Hematopoietic multipotent progenitor cell treated with erythropoietin and hydrocortisone succinate and interleukin-3 and kit ligand, for 6 days (in vitro differentiated cells): ENCODE measurements at places on chromosomes 12 and 14.

- DNase-seq: peak; percentile 55
These were observed 45.7 kb downstream of the TEAD4 start for GRCh38 chr12:3004655-3005565.

DNA sequence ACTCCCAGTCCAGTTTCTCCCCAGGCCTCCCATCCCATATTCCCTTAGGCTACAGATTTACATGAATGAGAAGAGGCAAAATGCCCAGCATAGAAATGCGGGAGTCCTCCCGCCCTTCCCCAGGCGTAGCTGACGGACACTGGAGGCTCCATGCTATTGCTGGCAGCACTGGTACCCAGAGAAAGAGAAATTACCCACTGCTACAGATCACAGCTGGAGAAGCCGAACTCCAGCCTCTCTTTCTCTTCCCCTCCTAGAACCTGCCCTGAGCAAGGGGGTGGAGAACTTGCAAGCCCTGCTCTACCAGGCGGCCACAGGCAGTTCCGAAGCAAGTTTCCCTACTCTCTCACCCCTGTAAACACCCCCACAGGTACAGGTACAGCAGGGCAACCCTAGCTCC is 3.6 kb downstream of the LTBR start:
- no peak for DNase-seq

- no peak for DNase-seq
These were observed 106.5 kb downstream of the ADCK1 start for GRCh38 chr14:77906446-77906845.

DNA sequence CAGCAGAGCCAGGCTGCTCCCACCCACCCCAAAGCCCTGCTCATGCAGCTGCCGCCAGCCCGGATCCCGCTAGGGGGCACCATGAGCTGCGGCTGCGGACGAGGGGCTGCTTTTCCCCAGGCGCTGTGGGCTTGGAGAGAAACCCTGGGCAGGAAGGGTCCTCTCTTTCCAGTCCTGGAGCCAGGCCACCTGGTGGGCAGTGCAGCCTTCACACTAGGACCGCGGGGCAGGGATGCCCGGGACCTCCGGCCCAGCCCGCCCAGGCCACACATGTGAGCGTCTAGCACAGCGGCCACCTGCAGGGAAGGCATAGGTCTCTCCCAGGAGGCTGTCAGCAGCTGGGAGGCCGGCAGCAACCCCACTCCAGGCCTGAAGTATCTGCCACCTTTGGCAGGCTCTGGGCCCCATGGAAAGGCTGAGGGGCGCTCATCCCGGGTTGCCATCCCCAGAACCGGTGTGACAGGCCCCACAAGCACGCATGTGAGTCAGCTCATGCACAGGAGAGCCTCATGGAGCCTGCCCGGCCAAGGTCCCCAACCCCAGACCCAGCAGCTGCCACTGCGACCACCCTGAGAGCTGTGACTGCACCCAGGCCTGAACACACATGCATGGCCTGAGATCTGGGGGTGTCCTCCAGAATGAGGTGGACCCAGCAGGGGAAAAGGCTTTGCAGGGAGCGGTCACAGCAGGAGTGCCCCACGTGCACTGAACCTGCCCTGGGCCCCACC is 280.0 kb upstream of the RTL1 start:
- no peak for DNase-seq

- no peak for DNase-seq
These were observed 50.1 kb downstream of the RASSF3 start for GRCh38 chr12:64660237-64661018.

DNA sequence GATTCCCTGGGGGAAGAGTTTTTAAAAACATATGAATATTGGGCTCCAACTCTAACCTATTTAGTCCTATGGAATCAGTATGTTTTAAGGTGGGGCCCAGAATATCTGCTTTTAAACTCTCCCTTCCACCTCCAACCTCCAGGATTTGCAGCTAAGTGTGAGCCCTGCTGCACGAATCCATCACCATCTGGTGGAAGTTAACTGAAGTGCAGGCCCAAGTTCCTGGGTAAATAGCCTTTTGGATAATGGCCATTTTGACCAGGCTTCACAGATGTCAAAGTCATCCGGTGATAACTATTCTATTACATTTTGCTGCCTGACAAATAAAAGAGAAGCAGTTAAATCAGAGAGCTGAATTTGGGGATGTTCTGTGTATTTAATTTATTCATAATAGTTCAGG is 58.1 kb upstream of the RMST start:
- DNase-seq: peak; percentile 61

GRCh38 chr12:94954029-94954685 is 49.3 kb downstream of the NDUFA12 start:
- DNase-seq: peak; percentile 90

- DNase-seq: no peak
These were observed 7.5 kb upstream of the PAX9 start for GRCh38 chr14:36653962-36654793.

DNA sequence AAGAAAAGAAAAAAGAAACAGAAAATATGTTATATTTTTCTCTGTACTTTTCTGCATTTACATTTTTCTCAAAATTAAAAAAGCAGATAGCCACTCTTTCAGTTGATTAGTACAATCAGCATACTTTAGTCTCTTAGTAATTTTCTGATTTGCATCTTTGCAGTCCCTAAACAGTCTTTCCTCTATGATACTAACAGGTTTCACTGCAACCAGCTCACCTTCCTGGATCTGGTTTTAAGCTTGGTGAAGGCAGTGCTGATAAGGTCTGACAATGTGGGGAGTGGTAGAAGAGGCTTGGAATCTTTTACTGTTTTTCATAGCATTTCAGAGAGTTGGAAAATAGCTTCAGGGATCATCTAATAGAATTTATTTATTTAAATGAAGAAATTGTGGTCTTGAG is 457.6 kb downstream of the ZFP36L1 start:
- no peak for DNase-seq

DNA sequence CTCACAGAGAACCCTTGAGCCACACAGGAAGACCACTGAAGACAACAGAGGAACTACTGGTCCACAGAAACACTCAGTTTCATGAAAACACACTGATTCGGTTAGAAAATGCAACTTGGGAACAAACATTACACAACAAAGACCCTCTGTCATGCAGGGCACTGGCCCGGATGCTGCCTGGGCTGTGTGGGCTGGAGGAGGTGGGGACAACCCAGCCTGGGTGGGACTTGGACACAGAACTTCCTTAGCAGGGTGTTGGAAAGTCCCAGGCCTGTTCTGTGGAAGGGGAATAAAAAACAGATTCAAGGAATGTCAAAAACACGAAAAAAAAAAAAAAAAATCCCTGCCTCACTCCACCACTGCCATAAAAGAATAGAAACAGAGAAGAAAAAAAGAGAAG is 181.0 kb downstream of the MON2 start:
- DNase-seq: no peak

GRCh38 chr12:66280561-66280960 is 21.7 kb upstream of the HELB start:
- DNase-seq: no peak

DNA sequence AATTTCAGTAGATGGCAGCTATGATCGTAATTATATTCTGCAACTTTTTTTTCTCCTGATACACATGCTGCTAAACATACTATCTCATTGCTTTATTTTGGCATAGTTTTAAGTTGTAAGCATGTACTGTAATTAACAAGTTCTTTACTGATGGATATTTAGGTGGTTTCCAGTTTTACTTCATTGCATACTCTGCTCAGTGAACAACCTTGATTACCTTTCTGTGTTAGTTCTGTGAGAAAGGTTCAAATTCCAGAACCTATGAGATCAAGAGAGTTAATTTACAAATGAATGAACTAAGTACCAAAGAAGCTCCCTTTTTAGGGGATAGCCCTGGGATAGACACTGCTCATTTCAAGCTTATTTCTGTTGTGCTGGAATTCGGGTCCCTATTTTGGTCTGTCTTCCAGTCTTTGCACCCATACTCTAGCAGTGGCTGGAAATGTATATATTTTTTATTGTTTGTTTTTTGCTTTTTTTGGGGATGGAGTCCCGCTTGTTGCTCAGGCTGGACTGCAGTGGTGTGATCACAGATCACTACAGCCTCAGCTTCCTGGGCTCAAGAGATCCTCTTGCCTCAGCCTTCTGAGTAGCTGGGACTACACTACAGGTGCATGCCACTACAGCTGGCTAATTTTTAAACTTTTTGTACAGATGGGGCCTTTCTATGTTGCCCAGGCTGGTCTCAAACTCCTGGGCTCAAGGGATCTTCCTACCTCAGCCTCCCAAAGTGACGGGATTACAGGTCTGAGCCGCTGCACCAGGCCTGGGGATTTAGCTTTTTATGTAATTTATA is 10.6 kb downstream of the PAPOLA start:
- no peak for DNase-seq

- DNase-seq: no peak
These were observed 730 bp downstream of the PPP1R3E start for GRCh38 chr14:23301969-23302289.

DNA sequence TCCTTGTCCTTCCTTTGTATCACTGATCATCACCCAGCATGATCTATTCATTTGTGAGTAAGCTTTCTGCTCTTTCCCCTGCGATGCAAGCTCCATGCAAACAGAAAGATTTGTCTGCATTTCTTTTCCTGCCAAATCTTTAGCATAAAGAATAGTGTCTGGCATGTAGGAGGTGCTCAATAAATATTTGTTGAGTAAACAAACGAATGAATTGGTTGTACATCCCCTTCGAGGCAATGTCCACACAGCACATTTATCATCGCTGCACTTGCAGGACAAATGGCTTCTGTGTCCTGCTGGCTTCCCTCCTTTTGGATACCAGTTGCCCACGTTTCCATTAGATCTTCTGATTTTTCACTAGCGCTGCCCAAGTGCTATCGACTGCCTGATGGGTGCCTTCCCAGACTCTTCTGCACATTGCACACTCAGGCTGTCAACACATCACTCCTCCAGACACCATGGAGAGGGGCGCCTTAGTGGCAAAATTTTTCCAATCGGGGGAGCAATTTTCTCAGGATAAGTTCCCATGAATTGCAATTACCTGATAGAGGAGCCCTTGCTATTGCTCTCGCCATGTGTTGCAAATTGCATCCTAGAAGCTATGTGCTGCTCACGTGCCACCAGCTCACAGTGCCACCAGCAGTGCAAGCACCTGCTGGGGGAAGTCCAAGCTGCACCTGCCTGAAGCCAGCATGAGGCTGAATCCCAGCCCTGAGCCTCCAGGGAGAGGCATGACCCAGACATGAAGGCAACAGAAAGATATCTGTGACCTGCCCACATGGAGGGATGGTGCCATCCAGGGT is 206.6 kb downstream of the KIF26A start:
- no peak for DNase-seq

GRCh38 chr14:26987744-26988363 is 390.0 kb upstream of the NOVA1 start:
- DNase-seq: no peak

DNA sequence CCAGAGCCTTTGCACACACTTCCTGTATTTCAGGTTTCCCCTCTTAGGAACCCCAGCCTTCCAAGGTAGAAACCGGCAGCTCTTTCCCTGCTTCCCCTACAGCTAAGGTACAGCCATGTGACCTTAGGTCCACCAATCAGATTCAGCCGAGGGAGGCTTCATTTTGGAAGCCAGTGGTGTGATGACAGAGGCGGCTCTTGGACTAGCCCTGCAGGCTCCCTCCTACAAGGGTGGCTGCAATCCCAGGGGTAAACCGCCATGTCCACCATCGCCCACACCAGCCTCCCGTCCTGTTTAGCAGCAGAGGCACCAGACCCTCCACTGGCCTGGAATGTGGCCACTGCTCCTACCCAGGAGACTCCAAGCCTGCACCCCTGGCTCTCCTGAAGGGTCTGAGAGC is 65.6 kb downstream of the SERPINA3 start:
- no peak for DNase-seq

GRCh38 chr12:32918890-32919801 is 22.6 kb upstream of the PKP2 start:
- DNase-seq: peak; percentile 48

GRCh38 chr12:109518820-109519665 is 41.6 kb downstream of the UBE3B start:
- DNase-seq: peak; percentile 82

- DNase-seq: no peak
These were observed 296.6 kb downstream of the ADGRD1 start for GRCh38 chr12:131250028-131250950.

DNA sequence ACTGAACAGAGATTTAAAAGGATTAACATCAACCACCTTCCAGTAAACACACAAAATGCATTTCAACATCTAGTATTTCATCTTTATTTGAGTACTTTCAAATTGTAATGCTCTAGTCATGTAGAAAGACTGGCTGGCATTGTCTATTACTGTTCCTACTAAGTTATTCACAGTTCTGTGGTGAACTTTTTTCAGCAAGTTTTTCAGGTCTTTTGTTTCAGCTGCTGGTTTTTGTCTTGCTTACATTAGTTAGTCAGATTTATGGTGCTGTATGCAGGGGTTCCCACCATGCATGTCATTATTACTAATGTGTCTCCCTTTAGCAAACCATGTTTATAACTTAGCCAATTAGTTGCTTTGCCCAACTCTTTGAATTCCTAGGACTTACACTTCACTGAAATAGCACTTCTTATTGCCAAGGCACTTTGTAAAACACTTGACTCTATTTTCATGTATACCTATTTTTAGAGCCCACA is 253.4 kb upstream of the KITLG start:
- no peak for DNase-seq

- peak; percentile 87 for DNase-seq
These were observed 516 bp downstream of the PCBP2 start for GRCh38 chr12:53452159-53453077.

DNA sequence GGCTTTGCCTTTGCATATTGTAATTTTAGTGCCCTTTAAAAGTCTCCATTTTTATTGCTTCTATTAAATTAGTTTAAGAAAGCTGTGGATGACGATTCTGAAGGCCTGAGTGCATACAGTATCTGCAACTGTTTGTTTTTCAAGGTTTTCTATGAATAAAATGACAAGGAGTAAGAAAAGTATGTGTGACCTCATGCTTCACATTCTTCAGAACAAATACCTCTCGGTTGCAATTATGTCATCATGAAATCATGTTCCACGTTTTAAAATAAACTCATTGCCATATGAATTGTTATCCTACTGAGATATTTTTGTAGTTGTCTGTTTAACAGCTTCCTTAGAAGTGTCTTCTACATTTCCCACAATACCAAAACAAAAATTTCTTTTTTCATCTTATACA is 374.6 kb downstream of the MDGA2 start:
- DNase-seq: no peak

DNA sequence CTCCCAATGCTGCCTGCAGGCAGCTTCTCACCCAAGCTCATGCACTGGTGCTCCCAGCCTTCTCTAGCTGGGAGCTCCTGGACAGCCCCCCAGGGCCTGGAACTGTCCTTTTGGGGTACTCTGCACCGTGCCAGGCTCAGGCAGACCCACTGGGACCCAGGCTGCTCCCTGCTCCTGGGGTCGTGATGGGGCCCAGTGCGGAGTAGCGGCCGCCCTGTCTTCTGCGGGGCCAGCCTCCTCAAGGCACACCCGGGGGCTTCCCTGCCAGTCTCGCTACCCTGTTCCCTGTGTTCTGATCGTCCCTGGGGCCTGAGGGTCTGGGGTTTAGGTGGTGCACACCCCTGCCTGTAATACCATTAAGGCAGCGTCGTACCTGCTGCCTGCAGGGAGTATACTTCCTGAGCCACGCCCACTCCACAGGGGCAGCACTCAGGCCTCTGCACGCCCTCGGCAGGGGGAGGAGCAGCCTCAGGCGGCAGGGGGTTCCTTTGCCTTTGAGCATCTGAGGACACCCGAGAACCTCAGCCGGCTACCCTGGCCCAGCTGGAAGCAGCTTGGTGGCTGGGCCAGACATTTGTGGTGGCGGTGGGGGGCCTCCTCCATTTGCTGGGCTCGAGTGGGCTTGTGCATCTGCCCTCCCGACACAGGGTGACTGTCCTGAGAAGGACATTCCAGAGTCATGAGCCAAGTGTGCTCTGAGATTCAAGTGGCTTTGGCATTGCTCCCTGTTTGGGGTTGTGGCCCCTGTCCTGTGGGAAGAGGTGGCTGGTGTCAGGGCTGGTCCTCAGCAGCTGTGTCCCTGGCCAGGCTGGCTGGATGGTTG is 9.2 kb upstream of the CRIP2 start:
- no peak for DNase-seq
